ENCODE measurements at places on chromosomes 2 and 18.

DNA sequence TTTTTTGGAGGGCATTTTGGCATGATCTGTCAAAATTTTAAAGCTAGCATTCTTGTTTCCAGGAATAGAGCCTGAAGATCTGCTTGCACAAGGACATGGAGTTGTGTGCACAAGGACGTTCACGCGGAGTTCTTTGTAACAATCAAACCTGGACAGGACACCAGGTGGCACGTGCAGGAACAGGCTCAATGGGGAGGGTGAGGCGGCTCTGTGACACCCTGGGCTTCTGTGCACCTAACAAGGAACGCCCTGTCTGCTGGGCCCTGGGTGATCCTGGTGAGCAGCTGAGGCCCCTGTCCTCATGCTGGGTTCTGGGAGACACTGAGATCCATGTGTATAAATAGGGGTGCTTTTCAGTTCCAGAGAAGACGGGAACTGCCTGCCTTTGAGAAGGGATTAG, 93.1 kb upstream of the PXDN start:
- no peak for DNase-seq

- DNase-seq: no peak
These were observed 687.4 kb upstream of the ID2 start for GRCh38 chr2:7994397-7994951.

- no peak for DNase-seq
These were observed 236.0 kb downstream of the DOK6 start for GRCh38 chr18:69636529-69637301.

DNA sequence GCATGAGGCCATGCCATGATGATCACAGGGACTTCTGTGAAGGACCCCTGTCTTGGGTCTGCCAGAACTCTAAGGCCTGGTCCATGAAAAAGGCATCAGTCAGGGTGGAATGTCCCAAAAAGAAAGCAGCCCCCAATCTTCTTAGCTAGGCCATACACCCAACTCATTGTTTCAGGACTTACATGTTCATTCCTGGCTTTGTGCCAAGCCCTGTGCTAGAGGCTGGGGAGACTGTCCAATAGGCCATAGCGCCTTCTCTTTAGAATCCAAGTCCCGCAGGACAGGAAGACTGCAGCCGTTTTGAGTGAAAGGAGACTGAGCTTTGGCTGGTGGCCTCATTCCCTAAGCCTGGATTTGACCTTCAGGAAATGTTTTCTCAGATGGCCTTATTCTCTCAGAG, 247.3 kb downstream of the PRKCE start:
- DNase-seq: no peak

- no peak for DNase-seq
These were observed 417.6 kb downstream of the SUCLG1 start for GRCh38 chr2:84041506-84041905.

DNA sequence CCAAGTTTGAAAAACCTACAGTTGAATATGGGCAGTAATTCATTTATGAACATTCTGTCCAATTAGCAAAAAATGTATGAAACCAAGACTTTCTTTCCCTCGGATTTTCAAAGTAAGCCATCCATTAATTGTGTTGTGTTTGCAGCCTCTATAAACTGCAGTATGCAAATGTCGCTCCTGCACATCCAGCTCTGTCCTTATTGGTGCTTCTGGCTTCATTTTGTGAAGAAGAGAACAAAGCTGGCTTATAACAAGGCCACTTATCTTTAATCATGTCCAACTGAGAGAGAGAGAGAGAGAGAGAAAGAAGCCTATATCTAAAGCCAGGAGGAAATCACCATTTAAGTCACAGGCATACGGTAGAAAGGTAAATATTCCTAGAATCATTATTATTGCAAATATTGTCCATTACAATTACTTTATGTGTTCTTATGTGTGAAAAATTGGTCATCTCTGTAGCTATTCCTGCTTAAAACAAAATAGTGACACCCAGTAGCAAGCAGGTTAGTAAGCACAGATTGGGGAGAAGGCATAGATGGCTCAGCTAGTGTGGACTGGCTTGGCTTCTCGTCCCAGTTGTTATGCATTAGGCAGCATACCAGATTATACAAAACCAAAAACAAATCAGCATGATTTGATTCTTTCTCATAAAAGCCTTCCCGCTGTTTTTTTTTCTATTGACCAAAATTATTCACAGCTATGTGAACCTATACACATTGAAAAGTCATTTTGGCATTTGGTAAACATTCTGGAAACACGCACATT, 726.4 kb upstream of the SOX11 start:
- DNase-seq: no peak

DNA sequence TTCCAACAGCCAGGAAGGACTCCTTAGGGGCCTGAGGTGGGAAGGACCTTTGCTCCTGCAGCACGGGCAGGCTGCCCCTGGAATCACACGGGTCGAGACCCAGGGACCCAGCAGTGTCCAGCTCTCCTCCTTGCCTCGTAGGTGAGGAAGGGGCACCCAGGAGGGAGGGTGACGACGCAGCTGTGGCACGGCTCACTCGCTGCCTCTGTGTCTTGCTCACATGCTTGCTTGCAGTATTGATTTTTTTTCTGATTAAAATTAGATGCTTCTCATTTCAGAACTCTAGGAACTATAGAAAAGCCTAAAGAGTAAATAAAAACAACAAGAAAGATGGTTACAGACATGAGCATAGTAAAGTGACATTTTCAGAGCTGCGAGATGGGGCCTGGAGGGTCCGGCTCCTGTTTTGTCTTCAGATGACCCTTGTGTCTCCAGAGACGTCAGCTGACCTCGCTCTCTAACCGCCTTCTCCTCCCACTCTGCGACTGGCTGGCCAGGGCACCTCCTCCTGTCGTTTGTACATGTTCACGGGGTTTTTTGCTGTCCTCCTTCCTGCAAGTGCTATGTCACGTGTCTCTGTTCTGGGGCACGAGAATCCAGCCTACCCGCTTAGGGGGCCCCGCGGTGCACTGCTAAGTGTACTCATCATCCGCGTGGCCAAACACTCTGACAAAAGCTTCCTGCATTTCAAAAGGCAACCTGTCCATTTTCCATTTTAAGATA, 65.7 kb upstream of the ZNF236 start:
- no peak for DNase-seq
